Neural progenitor cell (in vitro differentiated cells): ENCODE measurements at places on chromosomes 4 and X.

GRCh38 chrX:148681605-148682004 is 181.2 kb downstream of the AFF2 start:
- no peak overlapping the region for H3K4me3 ChIP-seq
- H3K27ac ChIP-seq: no peak overlapping the region
- no peak for DNase-seq

DNA sequence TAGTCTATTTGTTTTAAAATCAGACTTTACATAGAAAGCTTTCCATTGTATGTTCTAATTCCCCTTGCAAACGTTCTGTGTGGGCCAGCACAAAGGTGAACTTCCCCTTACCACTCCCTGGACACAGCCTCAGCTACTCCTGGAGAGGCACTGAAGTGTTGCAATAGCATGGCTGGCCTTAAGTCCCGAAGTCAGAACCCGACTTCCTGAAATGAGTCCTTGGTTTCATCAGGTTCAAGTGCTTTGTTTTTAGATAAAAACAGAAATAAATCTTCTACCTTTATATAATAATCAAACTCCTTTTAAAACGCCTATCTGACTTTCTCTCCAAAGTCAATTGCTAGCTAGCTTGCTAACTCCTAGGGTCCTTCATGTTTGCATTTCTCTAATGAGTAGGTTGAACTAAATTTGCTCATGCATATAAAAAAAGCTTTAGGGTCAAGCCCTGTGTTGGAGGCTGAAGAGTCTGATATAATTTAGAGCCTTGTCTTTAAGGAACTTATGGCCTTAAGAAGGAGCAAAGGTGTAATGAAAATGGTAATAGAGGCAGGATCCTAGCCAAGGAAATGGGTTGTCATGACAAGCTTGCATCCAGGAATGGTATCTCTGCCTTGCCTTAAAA is 9.0 kb downstream of the BMP3 start:
- no peaks in the 10 kb centered on the region for H3K36me3 ChIP-seq
- H3K27me3 ChIP-seq: peaks cover 65% of the 10 kb centered on the region
- no peaks in the 10 kb centered on the region for H3K4me1 ChIP-seq
- no peak for DNase-seq
- no peak overlapping the region for H3K4me3 ChIP-seq
- no peak overlapping the region for H3K27ac ChIP-seq

GRCh38 chrX:46587158-46587557 is 13.6 kb downstream of the CHST7 start:
- no peaks in the 10 kb centered on the region for H3K27me3 ChIP-seq
- H3K4me3 ChIP-seq: no peak overlapping the region
- no peaks in the 10 kb centered on the region for H3K36me3 ChIP-seq
- H3K4me1 ChIP-seq: peaks cover 8% of the 10 kb centered on the region
- H3K27ac ChIP-seq: no peak overlapping the region

GRCh38 chr4:121706595-121707021 is 9.8 kb upstream of the ANXA5 start:
- peaks cover 3% of the 10 kb centered on the region for H3K4me1 ChIP-seq
- H3K4me3 ChIP-seq: no peak overlapping the region
- no peak for DNase-seq
- no peaks in the 10 kb centered on the region for H3K36me3 ChIP-seq

- H3K4me1 ChIP-seq: no peaks in the 10 kb centered on the region
- no peaks in the 10 kb centered on the region for H3K36me3 ChIP-seq
- H3K4me3 ChIP-seq: no peak overlapping the region
- no peaks in the 10 kb centered on the region for H3K27me3 ChIP-seq
- H3K27ac ChIP-seq: no peak overlapping the region
These were observed 19.4 kb downstream of the SH3TC1 start for GRCh38 chr4:8218371-8219031.
